AML-193 (cell line): ENCODE measurements at places on chromosomes 16 and 17.

- no peak for DNase-seq
Measured at GRCh38 chr17:44362459-44362948, 1.1 kb downstream of the FAM171A2 start.

GRCh38 chr16:28167730-28168129 is 44.0 kb downstream of the XPO6 start:
- DNase-seq, result no peak

- no peak for DNase-seq
Measured at GRCh38 chr16:3192476-3193019, 4.5 kb downstream of the OR1F1 start.

GRCh38 chr16:3716831-3717234 is 491 bp downstream of the TRAP1 start:
- peak; percentile 8 for DNase-seq
